ENCODE measurements at places on chromosomes 11 and 22.

DNA sequence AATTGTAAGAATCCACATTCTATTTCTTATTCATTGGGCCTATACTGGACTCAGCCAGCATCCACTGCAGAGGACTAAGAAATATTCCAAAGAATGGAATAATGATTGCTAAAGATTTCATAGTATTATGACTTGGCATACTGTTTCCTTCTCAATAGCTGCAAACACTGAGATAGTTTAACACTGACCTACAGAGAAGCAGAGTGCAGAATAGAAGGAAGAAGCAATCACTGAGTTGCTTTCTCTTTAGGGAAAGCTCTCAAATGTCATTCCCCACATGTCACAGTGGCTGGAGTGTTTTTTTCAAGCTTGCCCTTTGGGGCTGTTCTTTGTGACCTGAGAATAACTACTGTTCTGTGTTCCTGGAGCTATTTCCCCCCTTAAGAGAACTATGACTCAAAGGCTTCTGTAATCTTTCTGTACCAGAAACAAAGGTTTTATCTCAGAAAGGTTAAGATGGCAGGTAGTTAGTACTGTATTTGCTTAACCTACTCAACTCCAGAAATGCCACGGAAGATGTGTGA, 243.6 kb upstream of the LUZP2 start:
- no peak for DNase-seq

GRCh38 chr22:44538051-44538450, 40.0 kb upstream of the RTL6 start:
- no peak for DNase-seq

GRCh38 chr22:29096736-29097669, 24.2 kb downstream of the KREMEN1 start:
- no peak for DNase-seq

GRCh38 chr22:19361501-19362103, 69.9 kb downstream of the HIRA start:
- DNase-seq = no peak

DNA sequence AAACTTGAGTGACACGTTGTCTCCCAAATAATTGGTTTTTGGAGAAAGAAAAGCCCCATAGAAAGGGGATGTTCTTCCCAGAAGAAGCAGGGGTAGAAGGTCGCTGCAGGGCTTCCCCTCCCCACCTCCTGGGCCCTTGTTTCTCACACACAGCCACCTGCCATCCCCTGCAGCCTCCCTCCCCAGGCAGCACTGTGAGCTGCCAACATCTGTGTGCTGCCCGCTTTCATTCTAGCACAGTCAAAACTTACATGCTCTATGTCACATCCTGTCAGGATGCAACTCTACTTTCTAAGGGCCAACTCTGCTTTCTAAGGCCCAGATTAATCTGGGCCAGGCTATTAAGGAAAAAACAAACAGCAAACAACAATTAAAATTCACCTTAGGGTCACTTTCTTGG, 309.4 kb upstream of the ZC3H12C start:
- DNase-seq = no peak

- peak; percentile 100 for DNase-seq
Measured at GRCh38 chr11:8682303-8683114, at the start of the genes RPL27A and TRIM66. Gene RPL27A, plus strand, starts transcription at chr11:8682792. Its CDS starts 22 bp downstream, at chr11:8682814. Gene TRIM66, minus strand, starts transcription at chr11:8682665. Its CDS starts 10,391 bp downstream, at chr11:8672274.

DNA sequence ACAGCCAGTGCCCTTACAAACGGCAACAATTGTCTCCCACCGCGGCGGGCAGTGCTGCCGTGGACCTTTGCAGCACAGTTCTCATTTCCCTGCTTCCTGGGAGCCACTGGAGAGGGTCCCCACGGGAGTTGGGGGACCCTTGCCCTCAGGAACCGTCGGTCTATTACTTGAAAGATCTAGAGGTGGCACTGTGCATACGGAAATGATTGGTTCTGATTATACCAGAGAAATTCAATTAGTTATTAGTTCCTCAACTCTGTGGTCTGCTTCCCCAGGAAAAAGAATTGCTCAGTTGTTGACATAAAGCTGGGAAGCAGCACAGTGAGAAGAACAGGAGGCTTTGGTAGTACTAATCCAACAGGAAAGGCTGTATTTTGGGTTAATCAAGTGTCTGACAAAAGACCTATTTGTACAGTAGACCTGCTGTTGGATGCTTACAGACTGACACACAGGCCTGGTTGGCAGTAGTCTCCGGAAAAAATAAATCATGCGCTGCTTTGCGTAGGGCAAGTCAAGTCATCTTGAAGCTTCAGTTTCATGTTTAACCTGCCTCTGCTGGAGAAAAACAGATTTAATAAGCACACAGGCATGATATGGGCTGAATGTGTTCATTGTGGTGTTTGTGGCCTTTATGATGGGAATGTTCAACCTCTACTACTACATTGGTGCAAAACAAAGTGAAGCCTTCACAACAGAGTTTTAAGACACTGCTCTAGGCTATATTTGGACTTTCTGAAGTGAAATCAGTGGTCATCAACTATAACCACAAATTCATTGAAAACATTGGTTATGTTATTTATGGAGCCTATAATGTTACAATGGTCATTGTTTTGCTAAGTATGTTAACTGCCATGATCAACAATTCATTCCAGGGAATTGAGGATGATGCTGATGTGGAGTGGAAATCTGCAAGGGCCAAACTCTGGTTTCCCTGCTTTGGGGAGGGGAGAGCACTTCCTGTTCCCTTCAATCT, 54.6 kb upstream of the SC5D start:
- DNase-seq = peak; percentile 63

DNA sequence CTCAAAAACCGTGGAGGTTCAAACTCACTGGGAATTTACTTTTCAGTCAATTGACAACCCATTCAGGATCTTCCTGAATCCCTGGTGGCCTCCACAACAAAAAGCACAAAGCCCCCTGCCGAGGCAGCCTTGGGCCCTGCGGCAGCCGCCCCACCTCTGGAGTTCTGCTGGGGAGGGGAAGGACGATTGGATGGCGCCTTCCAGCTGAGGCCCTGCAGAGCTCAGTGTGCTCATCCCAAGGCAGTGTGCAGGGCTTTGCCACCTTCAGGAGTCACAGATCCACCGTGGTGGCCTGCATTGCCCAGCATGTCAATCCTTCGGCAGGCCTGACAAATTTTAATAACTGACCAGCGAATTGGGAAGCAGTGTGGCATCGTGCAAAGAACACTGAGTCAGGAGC, 7.4 kb downstream of the ZFTA start:
- DNase-seq = no peak

DNA sequence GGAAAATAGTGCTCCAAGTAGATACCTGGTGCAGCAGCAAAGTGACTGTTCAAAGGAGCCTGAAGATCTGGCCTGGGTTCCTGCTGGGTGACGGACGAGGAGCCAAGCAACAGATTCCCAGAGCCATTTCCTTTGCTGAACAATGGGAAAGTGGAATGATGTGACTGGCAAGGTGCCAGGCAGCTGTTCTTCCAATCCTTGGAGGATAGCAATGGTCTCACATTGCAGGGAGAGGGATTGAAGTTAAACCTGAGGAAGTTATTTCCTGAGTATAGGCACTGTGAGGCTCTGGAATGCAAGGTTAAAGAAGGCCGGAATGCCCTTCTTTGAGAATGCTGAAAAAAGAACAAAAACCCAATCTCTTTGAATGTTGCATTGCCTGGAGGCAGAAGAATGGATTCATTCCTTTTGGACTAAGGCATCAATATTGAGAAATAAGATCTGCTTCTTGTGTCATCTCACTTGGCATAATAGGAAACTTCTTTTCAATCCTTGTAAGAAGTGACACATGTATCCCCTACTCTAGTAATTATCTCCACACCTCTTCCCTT, 223.8 kb downstream of the BLID start:
- DNase-seq = no peak

- DNase-seq = peak; percentile 65
Measured at GRCh38 chr22:17884084-17884483, 109.8 kb upstream of the BID start.

GRCh38 chr11:34180040-34180813, 74.8 kb downstream of the NAT10 start:
- DNase-seq = no peak

GRCh38 chr22:46456818-46457163, 80.6 kb downstream of the CELSR1 start:
- DNase-seq = no peak

DNA sequence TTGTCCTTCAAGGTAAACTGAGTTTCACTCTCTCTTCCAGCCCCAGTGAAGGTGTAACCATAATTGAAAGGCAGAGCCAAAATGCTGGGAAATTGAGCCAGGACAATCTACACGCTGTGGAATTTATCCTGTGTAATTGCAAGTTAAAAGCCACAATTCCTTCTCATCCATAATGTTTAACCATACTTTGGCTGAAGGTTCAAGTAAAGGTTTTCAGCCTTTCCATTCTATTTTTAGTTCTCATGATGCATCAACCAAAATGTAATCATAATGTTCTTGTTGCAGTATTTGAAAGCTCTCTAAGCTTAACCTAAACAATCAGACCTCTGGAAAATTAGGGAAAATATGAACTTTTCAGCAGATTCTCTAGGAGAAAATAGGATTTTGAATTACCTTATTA, 14.0 kb upstream of the ARHGAP42 start:
- no peak for DNase-seq

- DNase-seq = no peak
Measured at GRCh38 chr22:18970176-18970947, 34.3 kb upstream of the PRODH start.

- DNase-seq = no peak
Measured at GRCh38 chr11:64809781-64810241, 540 bp downstream of the MEN1 start.

GRCh38 chr22:20014526-20015186, 2.0 kb downstream of the ARVCF start:
- no peak for DNase-seq

GRCh38 chr22:49577168-49578060, 250.3 kb downstream of the BRD1 start:
- DNase-seq = no peak

DNA sequence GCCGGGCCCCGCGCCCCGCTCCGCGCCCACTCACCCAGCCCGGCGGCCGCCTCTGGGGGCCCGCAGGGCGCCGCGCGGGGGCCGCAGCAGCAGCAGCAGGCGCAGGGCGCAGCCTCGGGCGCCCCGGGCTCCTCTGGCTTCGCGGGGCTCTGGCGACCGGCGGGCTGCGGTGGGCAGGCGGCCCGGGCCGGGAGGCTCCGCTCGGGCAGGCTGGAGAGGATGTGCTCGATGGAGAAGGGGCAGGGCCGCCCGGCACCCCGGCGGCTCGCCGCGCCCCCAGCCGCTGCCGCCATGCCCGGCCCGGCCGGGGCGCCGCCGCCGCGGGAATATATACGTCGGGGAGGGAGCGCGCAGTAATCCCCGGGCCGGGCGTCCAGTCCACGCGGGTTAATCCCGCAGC, at the start of gene GSC2:
Gene GSC2, minus strand, starts transcription at position 302 of the 400 bp plus-strand sequence. Its CDS starts 9 bp downstream, at position 293.
- no peak for DNase-seq

- DNase-seq = no peak
Measured at GRCh38 chr11:83310718-83311117, 24.6 kb upstream of the CCDC90B start.

GRCh38 chr11:112294688-112295340, 34.2 kb upstream of the PLET1 start:
- no peak for DNase-seq

DNA sequence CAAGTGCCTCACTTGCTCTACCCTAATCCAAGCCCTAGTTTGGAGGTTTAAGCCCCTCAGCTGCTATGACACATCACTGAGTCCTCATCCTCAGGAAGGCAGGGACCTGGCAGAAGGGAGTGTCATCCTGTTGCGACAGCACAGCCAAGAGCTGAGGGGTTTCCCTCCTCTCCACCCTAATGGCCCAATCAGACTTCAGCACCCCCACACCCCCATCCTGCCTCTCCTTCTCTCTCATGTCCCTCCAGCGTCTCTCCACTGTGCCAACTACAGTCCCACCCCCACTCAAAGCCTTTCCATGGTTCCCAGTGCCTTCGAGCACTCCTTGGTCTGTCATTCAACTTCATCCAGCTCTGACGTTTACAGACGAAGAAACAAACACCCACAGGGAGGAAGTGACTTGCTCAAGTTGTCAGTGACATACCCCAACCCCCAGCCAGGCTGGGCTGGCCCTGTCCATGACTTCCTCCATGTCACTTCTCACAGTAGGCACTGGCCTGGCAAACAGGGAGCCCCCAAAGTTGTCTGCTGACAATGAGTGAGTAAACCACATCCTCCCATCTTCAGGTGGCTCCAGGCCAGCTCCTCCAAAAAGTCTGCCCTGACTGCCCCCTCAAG, 15.6 kb downstream of the ARAP1 start:
- DNase-seq = no peak

- no peak for DNase-seq
Measured at GRCh38 chr11:1738380-1738779, 12.0 kb downstream of the IFITM10 start.

DNA sequence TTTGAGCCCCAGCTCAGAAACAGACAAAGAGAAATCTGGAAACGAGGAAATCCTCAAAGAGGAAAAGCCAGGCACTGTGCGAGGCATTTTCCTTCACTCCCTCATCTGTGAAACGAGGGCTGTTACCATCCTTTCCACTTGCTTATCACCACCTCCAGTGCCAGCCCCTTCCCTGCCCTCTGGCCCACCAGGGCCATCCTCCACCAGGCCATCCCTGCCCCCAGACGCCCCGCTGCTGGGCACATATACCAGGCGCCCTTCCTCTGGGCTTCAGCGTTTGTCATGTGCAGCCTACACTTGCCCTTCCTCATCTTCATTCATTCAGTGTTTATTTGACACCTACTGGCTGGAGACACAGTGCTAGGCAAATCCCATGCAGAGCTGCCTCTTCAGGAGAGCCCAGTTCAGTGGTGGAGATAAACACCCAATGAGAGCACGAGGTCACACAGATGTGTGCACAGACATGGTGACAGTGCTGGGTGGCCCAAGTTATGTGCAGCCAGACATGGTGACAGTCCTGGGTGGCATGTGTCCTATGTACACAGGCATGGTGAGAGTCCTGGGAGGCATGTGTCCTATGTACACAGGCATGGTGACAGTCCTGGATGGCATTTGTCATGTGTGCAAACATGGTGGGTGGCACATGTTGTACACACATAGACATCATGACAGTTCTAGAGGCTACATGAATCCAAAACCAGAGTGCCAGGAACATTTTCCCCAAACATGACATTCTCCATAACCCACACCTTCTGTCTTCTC, 9.7 kb downstream of the SPTBN2 start:
- no peak for DNase-seq
